ENCODE measurements at places on chromosomes 3 and 15.
A peak's percentile ranks its signal among the peaks of the same experiment; 100 is the strongest.

DNA sequence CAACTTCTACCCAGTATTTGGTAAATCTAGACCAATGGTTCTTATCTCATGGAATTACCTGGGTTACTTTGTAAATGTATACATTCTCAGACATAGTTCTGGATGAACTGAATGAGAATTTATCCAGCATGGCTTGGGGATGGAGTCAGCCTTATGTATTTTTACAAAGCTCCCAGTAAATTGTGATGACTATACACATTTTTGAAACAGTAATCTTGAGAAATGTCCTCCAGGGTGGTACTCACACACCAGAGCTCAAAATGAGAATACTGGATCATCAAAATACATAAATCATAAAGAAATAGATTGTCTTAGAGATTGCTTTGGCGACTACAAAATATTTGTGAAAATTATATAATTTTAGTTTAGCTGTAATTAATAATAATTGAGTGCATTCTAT lies 722.1 kb upstream of the DPPA4 start:
- no peaks in the 10 kb centered on the region for H3K36me3 ChIP-seq
- H3K4me1 ChIP-seq: no peaks in the 10 kb centered on the region
- no peaks in the 10 kb centered on the region for H3K27me3 ChIP-seq
- H3K4me3 ChIP-seq: no peak overlapping the region
- DNase-seq: no peak

- DNase-seq: no peak
- H3K27me3 ChIP-seq: no peaks in the 10 kb centered on the region
- no peak overlapping the region for H3K27ac ChIP-seq
- no peaks in the 10 kb centered on the region for H3K4me1 ChIP-seq
- H3K4me3 ChIP-seq: no peak overlapping the region
- no peaks in the 10 kb centered on the region for H3K36me3 ChIP-seq
These were observed 46.1 kb upstream of the SEMA4B start for GRCh38 chr15:90154861-90155626.

DNA sequence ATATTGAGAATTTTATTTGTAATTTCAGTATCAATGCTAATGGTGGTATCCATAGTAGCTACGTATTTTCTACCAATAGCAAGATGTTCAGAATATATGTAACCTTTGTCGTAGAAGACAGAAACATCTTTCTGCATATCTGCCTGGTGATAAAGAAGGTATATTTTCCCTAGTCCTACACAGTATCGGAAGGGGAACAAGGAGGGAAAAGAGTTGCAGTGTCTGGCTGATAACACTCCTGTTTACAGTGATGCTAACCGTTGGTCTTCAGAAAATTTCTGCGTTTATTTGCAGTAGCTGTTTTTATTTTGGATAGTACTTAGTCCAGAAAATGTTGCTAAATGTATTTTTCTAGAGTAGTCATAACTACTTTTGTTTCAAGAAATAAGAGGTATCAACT lies 25.2 kb downstream of the TSC22D2 start:
- no peaks in the 10 kb centered on the region for H3K27me3 ChIP-seq
- no peak overlapping the region for H3K27ac ChIP-seq
- no peaks in the 10 kb centered on the region for H3K36me3 ChIP-seq
- H3K4me3 ChIP-seq: no peak overlapping the region
- DNase-seq: no peak
- peaks cover 20% of the 10 kb centered on the region for H3K4me1 ChIP-seq

DNA sequence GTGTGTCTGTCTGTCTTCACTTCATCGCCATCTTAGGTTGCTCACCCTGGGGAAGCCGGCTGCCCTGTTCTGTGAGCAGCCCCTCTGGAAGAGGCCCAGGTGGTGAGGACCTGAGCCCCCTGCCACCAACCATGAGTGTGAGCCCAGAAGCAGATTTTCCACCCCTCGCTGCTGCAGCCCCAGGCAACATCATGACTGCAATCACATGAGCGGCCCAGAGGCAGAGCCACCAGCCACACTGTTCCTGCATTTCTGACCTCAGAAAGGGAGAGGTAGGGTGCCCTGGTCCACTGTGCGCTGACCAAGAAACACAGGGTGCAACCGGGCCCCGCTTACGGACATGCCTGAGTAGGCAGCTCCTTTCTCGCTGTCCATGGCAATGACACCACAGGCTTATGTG lies 92.3 kb upstream of the IQSEC1 start:
- H3K4me3 ChIP-seq: no peak overlapping the region
- no peaks in the 10 kb centered on the region for H3K4me1 ChIP-seq

GRCh38 chr3:17195856-17196604 lies 311.3 kb downstream of the PLCL2 start:
- no peaks in the 10 kb centered on the region for H3K36me3 ChIP-seq
- H3K27me3 ChIP-seq: no peaks in the 10 kb centered on the region
- no peak for DNase-seq
- H3K27ac ChIP-seq: no peak overlapping the region
- H3K4me3 ChIP-seq: no peak overlapping the region

GRCh38 chr15:31473385-31474058 lies 146.9 kb downstream of the KLF13 start:
- no peaks in the 10 kb centered on the region for H3K36me3 ChIP-seq
- no peak for DNase-seq
- H3K27ac ChIP-seq: peak overlapping the region; percentile 56
- H3K4me3 ChIP-seq: no peak overlapping the region
- no peaks in the 10 kb centered on the region for H3K4me1 ChIP-seq

DNA sequence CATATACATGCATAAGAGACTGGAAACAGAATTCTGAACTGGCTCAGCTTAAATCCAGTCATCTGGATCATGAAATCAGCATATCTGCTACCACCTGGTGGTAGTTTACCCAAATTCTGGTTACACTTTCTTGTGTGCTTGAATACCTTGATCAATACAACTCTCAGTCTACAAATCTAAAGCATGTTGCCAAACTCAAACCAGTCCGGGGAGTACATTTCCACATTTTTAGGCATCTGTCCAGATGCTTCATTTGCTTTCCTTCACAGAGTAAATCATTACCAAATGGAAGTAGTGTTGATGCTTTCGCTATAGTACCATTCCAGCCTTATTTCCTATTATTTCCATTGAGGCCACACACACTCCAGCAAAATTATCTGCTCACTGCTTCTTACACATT lies 126.4 kb downstream of the P2RY1 start:
- no peak overlapping the region for H3K4me3 ChIP-seq
- no peak overlapping the region for H3K27ac ChIP-seq
- no peaks in the 10 kb centered on the region for H3K36me3 ChIP-seq
- H3K4me1 ChIP-seq: no peaks in the 10 kb centered on the region
- no peaks in the 10 kb centered on the region for H3K27me3 ChIP-seq

- H3K27me3 ChIP-seq: no peaks in the 10 kb centered on the region
- H3K4me3 ChIP-seq: no peak overlapping the region
- no peak overlapping the region for H3K27ac ChIP-seq
These were observed 66.1 kb upstream of the PRICKLE2 start for GRCh38 chr3:64291345-64291744.

DNA sequence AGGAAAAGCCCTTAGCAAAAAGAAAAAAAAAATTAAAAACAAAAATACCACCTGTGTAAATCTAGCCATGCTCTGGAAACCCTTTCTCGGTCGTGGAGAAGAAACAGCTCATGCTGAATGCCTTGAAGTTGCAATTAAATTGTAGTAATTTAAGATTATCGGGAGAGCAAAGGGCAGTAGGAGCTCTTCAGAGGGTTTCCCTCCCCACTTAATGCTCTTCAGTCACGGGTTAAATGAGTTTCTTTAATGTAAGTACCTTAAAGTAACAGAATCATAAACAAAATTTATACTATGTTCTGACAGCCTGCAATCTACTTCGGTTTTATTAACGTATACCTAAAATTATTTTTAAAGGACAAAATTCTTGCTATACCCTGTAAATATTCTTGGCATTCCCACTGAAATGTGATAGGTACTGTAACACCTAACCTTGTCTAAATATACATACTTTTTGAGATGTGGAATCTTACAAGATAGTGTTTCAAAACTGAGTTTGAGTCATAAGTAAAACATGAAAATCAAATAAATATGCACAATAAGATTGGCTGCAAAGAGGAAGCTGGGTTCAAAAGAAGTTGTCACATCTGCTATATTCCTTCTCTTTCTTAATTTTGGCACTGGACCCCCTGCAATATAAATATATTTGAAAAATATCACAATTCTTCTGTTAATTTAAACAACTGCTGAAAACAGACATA lies 5.3 kb downstream of the FOXP1 start:
- DNase-seq: no peak
- H3K27ac ChIP-seq: peak overlapping the region; percentile 1
- H3K4me1 ChIP-seq: no peaks in the 10 kb centered on the region

GRCh38 chr3:59632760-59633573 lies 583.1 kb upstream of the CFAP20DC start:
- H3K4me1 ChIP-seq: no peaks in the 10 kb centered on the region
- H3K27me3 ChIP-seq: no peaks in the 10 kb centered on the region
- no peak overlapping the region for H3K27ac ChIP-seq

DNA sequence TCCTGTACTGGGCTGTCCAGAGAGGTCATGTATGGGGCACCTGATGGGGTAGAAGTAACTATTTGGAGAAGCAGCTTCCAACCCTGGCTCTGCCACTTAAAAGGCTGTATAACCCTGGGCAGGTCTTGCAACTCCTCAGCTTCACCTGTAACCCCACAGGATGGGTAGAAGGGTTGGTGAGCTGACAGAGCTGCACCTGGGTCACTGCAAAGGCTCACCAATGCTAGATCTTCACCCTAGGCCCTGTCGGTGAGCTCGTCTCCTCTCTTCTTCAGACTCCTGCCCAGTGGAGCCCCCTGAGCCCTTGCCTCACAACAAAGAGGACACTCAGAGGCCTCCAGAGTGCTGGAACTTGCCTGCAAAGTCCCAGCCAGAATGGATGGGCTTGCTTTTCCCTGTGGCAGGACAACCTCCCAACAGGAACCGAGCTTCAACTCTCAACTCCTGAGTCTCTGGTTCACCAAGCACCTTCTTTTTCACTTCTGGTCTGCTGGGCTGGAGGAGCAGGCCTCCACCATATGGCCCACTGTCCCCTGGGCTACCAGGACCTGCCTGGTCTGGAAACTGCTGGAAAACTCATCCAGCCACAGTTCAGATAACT lies 45.9 kb downstream of the XXYLT1 start:
- H3K27me3 ChIP-seq: no peaks in the 10 kb centered on the region
- H3K27ac ChIP-seq: peak overlapping the region; percentile 71
- no peaks in the 10 kb centered on the region for H3K36me3 ChIP-seq
- no peak for DNase-seq
- no peak overlapping the region for H3K4me3 ChIP-seq
- peaks cover 37% of the 10 kb centered on the region for H3K4me1 ChIP-seq

GRCh38 chr15:67076147-67076843 lies 10.9 kb downstream of the SMAD3 start:
- H3K4me1 ChIP-seq: peaks cover 82% of the 10 kb centered on the region
- H3K4me3 ChIP-seq: no peak overlapping the region
- H3K27me3 ChIP-seq: no peaks in the 10 kb centered on the region
- H3K27ac ChIP-seq: no peak overlapping the region
- H3K36me3 ChIP-seq: no peaks in the 10 kb centered on the region

DNA sequence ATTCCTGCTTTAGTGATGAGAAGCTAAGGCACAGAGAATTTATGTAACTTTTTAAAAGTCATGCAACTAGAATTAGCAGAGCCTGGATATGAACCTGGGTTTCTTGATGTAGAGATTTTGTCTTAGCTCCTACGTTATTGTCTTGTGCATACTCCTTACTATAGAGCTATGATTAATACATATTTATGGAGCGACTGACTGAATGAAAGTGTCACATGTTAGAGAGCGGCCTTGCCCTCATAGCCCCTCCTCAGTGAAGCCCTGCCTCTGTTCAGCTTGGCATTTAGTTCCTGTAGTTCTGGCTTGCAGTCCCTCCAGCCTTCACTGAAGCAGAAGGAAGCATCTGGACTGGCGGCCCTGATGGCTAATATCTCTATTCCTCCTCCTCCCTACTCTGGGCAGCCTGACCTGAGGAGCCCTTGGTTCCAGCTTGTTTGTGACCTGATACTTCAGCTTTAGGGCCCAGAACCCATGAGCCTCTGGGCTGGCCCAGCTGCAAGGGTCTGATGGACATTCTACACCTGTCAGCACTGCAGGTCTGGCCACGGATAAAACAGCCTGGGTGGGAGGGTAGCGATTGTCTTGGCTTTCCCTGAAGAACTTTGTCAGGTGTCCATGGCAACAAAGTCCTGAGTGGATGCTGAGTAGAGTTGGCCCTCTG lies 13.4 kb upstream of the AGBL1 start:
- no peaks in the 10 kb centered on the region for H3K4me1 ChIP-seq
- H3K27me3 ChIP-seq: no peaks in the 10 kb centered on the region
- H3K36me3 ChIP-seq: no peaks in the 10 kb centered on the region
- no peak overlapping the region for H3K4me3 ChIP-seq
- DNase-seq: no peak

DNA sequence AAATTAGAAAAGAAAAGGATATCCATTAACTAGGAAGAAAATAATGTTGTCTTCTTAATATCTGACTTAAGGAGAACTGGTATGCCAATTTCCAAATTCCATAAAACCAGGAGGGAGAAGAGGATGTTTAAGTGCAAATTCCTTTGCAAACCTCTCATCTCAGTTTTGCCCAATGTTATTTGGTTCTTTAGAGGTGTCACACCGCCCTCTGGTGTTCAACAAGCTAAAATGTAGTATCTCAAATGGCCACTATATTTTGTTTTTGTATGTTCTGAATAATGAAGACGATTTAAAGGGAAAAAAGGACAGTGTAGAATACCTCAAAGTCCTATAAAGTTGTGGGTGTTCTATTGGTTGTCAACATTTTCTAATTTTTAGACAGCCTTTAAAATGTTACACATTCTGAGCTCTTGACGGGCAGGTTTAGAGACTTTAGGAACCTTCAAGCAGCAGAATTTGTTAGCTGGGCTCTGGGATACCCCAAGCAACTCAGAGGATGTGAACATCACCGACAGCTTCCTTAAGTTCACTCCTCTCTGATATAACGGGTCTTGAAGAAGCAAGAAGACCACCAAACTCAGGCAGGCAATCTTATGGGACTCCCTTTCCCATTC lies 458.3 kb downstream of the MFSD1 start:
- H3K27ac ChIP-seq: no peak overlapping the region
- no peaks in the 10 kb centered on the region for H3K4me1 ChIP-seq
- H3K36me3 ChIP-seq: no peaks in the 10 kb centered on the region

- no peaks in the 10 kb centered on the region for H3K4me1 ChIP-seq
- DNase-seq: peak; percentile 20
- H3K4me3 ChIP-seq: no peak overlapping the region
- peak overlapping the region; percentile 64 for H3K27ac ChIP-seq
These were observed 86.8 kb downstream of the CCK start for GRCh38 chr3:42179110-42179725.
